ENCODE measurements at places on chromosomes 12 and 14.

DNA sequence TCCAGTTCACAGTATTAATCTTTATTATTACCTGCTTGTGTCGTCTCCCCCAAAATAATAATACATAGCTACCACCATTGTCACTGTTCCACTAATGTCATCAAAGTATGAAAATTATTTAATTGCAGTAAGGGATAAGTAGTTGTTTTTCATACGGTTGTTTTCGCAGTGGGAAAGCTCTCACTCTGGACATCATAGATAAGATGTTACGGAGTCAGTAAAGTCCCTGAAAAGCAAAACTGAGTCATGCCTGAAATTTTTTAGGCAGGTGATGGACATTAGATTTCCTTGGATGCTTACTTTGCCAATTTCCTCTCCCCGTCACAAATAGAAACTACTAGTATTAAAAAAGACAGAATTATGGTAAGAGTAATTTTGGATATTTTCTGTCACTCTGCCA is 13.2 kb downstream of the PNP start:
- no peak for DNase-seq

- no peak for DNase-seq
These were observed 3.1 kb upstream of the ACTR6 start for GRCh38 chr12:100197486-100197885.

- no peak for DNase-seq
These were observed 2.3 kb upstream of the KLRD1 start for GRCh38 chr12:10305411-10305810.

GRCh38 chr14:59830338-59830734 is 40.2 kb downstream of the RTN1 start:
- DNase-seq = no peak

DNA sequence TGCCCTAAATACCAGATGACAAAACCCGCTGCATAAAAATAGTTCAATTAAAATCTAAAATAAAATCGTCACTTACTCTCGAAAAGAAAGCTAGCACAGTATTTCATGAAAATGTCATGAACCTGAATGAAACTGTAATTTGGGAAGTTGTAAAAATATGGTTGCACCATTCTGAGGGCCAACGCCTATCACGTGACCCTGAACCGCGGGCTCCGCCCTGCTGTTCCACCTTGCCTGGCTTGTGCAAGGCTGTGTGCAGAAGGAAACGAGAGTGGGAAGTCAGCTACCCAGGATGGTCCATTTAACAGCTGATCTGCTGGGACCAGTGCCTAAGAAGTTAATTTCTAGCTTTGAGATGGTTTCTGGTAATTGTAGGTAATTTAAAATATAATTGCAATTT is 91.7 kb upstream of the BMP4 start:
- no peak for DNase-seq

DNA sequence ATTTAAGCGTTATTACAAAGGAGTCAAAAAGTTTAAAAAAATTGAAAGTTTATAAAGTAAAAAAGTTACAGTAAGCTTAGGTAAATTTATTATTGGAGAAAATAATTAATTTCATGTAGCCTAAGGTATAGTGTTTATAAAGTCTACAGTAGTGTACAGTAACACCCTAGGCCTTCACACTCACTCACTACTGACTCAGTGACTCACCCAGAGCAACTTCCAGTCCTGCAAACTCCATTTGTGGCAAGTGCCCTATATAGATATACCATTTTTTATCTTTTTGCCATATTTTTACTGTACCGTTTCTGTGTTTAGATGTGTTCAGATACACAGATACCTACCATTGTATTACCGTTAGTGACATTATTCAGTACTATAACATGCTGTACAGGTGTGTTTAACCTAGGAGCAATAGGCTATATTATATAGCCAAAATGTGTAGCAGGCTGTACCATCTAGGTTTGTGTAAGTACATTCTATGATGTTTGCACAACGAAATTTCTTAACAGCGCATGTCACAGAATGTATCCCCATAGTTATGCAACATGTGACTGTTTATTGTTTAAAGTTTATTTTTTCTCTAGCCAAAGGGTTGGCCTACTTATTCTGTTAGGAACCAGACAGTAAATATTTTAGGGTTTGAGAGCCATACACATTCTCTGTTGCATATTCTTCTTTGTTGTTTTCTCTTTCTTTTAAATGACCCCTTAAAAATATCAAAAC is 155.5 kb downstream of the PCNX1 start:
- DNase-seq = no peak

DNA sequence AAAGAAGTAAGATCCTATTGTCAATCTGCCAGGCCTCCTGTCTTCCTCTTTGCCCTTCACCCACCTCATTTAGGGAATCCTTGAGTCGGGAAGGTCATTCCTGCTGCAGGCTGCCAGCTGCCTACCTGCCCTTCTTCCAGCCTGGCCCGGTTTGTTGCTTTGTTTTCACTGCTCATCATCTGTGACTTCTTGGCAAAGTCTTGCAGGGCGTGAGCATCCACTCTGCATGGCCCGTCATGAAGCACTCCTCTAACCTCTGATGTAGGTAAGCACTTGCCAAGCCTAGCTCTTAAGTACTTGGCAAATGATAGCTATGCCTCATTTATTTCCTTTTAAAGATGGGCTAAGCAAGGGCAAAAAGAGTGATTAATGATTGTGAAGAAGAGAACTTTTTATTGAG is 192.8 kb downstream of the NRXN3 start:
- no peak for DNase-seq

- no peak for DNase-seq
These were observed 49.3 kb downstream of the CDK17 start for GRCh38 chr12:96350982-96351381.

- DNase-seq = no peak
These were observed 8.7 kb downstream of the FLRT2 start for GRCh38 chr14:85538636-85539035.

DNA sequence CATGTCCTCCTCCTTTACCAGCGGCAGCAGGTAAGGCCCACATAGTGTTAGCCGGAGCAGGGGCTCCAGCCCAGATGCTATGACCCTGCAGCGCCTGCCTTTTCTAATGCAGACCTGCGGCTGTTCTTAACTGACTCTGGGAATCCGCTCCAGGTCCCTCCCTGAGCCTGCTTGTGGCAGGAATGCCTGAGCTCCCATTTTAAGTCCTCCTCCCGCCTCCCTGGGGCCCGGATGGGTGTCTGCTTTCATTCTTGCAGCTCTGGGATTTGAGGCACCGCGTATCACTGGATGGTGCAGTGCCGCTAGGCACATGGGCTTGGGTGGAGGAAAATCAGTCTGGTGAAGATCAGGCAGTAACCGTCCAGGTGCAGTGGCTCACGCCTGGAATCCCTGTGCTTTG is 7.6 kb downstream of the TSPAN9 start:
- DNase-seq = no peak

- no peak for DNase-seq
These were observed 215.8 kb upstream of the DIO2 start for GRCh38 chr14:80427101-80427500.

DNA sequence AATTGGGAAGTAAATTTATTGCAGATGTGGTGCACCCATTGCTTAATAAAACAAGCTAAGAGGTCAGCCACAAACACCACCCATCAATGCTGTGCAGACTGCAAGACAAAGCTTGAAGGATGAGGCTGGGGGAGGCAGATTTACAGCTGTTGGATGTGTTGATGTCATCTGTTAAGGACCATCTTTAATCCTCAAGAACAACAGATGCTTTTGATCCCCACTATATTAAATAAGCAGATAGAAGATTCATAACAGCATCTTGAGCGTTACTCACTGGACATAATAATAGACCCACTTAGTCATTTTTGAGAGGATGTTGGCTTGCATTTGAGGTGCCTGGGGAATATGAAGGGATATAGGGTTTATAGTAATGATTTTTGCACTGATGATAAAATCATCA is 58.8 kb downstream of the GPR68 start:
- DNase-seq = no peak

- no peak for DNase-seq
These were observed 18.6 kb downstream of the LRTM2 start for GRCh38 chr12:1838994-1839365.

DNA sequence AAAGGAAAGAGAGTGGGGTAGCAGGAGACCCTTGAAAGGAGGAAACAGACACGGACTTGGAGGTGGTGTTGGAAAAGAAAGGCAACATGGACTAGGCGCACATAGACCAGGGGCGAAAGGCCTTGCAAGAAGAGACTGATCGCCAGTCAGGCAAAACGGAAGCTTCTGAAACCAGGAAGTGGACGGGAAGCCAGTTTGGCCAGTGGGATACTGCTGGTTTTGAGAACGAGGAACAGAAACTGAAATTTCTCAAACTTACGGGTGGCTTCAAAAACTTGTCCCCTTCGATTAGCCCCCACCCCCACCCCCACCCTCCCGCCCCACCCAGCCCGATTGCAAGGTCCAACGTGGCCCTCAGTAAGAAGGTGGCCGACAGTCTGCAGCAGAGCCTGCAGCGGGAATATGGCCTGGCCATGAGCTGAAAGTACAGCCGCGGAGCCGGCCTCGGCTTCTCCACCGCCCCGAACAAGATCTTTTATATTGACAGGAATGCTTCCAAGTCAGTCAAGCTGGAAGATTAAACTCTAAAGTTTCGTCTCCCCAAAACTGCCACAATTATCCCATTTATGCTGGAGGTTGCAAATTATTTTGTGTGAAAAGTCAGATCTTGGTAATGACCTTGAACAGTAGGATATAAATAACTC is 364.7 kb downstream of the BCAT1 start:
- DNase-seq = no peak

GRCh38 chr12:68276402-68276930 is 23.1 kb upstream of the IL22 start:
- no peak for DNase-seq

GRCh38 chr14:61080591-61081010 is 99.6 kb downstream of the SLC38A6 start:
- DNase-seq = no peak

GRCh38 chr14:72738161-72738611 is 155.7 kb downstream of the DPF3 start:
- DNase-seq = no peak

DNA sequence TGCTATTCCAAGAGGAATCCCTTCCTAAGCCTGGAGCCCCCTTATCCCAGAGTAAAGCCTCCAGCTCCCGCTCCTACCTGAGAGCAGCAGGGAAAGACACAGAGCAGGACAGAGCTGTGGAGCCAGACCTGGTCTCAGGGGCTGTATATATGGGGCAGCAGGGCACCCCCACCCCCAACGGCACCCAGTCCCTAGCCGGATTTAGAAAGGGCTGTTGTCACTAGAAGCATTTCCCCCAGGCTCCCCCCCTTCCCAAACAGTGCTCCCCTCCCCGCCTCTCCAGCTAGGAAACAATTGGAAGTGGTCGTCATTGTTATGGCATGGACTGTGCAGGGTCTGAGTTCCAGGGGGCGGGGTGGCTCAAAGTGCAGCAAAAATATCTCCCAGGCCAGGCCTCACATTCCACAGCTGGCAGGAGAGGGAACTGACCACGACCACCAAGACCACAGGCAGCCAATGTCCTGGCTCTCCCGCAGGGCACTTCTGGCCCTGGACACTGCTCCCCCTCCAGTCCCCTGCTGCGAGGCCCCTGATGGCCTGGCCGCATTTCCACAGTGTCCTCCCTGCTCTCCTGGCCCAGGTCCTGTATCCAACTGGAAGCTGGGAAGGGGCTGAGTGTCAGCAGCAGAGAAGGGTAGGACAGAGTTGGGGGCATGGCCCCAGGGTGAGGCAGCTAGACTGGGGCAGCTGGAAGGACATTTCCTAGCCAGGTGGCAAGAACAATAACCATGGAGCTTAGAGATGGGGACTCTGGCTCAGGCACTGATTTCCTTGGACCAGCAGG is at the start of gene MYH7:
TSS of gene MYH7 (minus strand) at position 118 of the 784 bp plus-strand sequence. CDS start 1,928 bp downstream, outside the sequence.
- no peak for DNase-seq

DNA sequence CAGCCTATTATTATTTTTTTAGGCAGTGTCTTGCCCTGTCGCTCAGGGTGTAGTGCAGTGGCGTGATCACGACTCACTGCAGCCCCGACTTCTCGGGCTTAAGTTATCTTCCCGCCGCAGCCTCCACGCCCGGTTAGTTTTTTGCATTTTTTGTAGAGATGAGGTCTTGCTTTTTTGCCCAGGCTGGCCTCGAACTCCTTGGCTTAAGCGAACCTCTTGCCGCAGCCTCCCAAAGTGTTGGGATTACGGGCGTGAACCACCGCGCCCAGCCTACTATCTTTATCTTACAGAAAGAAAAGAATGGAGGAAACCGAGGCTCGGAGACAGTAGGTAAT is 507 bp upstream of the PTPN11 start:
- DNase-seq = no peak

DNA sequence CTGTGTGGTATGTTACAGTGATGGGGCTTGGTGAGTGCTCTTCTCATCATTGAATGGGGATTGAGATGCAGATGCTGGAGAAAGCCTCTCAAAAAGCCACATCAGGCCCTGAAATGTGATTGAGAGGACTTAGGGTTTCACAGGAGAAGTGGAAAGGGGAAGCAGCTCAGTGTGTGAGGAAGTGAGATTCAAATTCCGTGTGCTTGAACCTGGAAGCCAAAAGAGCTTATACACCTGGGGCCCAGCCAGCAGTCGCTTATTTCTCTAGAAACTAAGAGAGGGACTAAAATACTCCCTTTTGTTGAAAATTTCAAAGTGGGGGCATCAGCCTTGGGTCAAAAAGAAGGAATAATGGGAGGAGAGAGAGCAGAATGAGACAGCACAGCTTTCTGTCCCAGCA is 39.1 kb upstream of the GZMB start:
- DNase-seq = no peak

GRCh38 chr14:103547941-103548462 is 14.5 kb downstream of the BAG5 start:
- DNase-seq = no peak

DNA sequence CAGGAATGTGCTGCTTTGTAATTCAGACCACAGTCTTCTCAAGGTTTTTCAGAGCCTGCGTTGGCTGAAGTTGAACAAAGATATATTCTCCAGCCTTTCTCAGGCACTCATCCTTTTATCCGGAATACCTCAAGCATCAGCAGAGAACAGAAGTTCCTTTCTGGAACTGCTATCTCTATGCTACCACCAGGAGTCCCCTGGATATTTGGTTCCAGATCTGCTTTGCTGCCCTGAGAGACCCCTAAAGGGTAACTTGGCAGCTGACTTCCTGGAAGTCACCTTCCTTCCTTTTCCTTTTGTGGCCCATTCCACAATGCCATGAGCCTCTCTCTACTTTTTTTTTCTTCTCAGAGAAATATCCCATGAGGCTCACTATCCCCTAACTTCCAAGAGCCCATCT is 188.2 kb downstream of the PLCZ1 start:
- DNase-seq = no peak

GRCh38 chr12:5022465-5023061 is 21.1 kb upstream of the KCNA5 start:
- DNase-seq = peak; percentile 27

GRCh38 chr12:20122274-20122673 is 246.1 kb upstream of the PDE3A start:
- no peak for DNase-seq

- DNase-seq = peak; percentile 78
These were observed 48.7 kb upstream of the LALBA start for GRCh38 chr12:48618541-48618940.

- DNase-seq = no peak
These were observed 238.8 kb downstream of the TTC6 start for GRCh38 chr14:37834275-37834674.
